Activated CD8-positive, alpha-beta memory T cell treated with anti-CD3 and anti-CD28 coated beads for 24 hours (primary cell): ENCODE measurements at places on chromosomes 11 and 22.
A peak's percentile ranks its signal among the peaks of the same experiment; 100 is the strongest.

DNA sequence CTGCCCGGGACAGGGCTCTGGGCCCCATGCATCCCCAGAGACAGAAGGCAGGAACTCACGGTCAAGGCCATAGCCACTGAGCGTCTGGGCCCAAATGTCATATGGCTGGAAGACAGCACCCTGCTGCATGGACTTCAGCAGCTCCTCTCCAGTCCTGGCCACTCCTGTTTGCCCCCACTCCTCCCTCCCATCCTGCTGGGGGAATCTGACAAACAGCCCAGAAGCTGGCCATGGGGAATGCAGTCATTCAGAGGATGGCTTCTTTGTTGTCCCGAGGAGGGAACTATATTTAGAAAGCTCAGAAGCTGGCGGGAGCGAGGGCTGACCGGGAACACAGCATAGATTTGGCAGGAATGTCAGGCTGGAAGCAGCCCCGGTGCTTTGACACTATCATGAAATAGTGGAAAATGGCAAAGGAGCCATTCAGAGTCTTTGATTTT, 35.0 kb downstream of the DKK3 start:
- DNase-seq = peak; percentile 47

- no peak for DNase-seq
Observed at GRCh38 chr11:75344761-75345454, 6.6 kb downstream of the ARRB1 start.

- no peak for DNase-seq
Observed at GRCh38 chr11:18748766-18749365, 22.9 kb upstream of the IGSF22 start.

DNA sequence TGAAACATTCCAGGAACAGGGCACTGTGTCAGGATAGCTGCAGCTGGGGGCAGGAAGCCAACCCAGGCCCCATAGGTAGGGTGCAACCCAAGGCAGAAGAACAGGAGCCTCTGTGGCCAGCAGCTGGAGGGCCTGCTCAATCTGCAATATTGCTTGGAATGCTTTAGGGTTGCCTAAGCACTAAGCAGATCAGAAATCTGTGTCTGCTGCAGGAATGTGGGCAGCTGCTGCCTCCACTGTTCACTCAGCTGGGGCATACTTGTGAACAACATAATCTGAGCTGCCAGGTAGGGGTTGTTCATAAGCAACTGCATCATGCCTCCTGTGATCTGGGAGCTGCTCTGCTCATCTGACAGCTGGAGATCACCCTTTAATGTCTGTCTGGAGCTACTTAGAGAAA, 1.7 kb downstream of the UBQLNL start:
- DNase-seq = no peak

- DNase-seq = peak; percentile 80
Observed at GRCh38 chr22:41524809-41525449, 19.3 kb downstream of the POLR3H start.

GRCh38 chr11:5004424-5005274, 10.0 kb downstream of the OR51L1 start:
- DNase-seq = no peak

- peak; percentile 43 for DNase-seq
Observed at GRCh38 chr22:48957311-48957986, 870.2 kb downstream of the BRD1 start.

- no peak for DNase-seq
Observed at GRCh38 chr11:36763187-36763586, 165.2 kb upstream of the RAG2 start.

GRCh38 chr11:119378851-119379465, 2.5 kb downstream of the USP2 start:
- no peak for DNase-seq

GRCh38 chr11:115207166-115207591, 297.0 kb downstream of the CADM1 start:
- no peak for DNase-seq

GRCh38 chr11:12902791-12903486, 106.2 kb upstream of the RASSF10 start:
- no peak for DNase-seq
